ENCODE measurements at places on chromosomes 5 and 9.

DNA sequence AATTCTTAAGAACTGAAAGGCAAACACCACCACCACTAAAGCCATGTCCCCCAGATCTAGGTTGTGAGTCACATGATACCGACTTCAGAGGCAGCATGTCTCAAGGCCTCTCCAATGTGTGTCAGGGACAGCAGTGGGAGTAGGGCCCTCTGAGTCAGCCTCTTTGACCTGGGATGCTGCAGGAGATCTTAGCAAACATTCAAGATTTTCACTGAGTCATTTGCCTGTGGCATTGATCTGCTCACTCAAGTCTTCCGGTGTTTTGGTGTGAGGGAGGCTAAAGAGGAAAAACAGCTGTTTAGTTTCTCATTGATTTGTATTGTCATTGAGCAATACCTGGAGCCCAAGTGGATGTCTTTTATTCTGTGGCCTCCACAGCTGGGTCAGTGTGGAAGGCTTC is 36.1 kb downstream of the TMC1 start:
- DNase-seq: peak; percentile 99

GRCh38 chr5:26390608-26391007 is 647.8 kb downstream of the CDH9 start:
- no peak for DNase-seq

GRCh38 chr5:146562461-146562860 is 46.5 kb upstream of the GPR151 start:
- DNase-seq: no peak

DNA sequence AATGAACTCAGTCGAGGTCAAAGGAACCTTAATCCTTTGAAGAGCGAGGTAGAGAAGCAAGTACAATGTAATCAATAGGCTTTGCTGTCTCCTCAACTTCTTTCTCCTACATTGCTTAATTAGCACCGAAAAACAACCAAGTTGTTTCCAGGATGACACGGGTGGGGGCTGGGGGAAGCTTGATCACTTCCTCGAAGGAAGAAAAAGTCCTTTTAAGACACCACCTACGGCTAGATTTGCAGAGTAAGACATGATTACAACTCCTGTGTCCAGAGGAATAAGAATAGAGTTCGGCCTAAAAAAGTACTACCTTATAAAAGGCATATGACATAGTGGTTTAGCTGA is 811 bp upstream of the ARRDC3 start:
- peak; percentile 40 for DNase-seq

GRCh38 chr9:135530146-135530545 is 8.9 kb downstream of the LCN1 start:
- DNase-seq: no peak

DNA sequence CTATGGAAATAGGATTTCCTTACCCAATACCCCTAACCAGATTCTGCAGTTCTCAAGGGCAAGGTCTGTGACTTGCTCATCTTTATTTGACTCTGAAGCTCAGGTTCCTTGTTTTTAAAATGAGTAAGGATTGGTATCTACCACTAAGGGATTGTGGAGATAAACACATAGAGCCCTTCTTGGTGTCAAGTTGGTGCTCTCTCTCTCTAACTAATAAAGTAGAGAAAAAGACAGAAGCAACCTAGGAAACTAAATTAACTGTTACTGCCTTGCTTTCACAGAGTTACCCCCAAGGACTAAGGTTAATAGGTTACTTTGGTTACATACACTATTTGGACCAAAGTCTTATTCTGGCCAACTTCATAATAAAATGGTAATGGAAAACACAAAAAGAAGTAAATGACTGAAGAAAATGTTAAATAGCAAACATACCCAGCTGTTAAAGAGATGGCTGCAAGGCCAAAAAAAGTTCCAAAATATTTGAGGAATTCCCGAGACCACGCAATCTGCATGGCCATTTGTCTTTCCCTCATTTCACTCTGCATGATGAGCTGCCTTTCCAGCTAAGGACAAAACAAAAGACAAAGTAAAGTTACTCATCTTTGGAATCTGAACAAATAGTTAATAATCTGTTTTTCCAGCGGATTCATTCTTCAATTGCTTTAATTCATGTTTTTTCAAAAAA is 21.8 kb upstream of the RLN1 start:
- DNase-seq: no peak

All from ELR (cell line).